ENCODE measurements at places on chromosomes 7 and 10.

GRCh38 chr7:90648834-90649233 is 52.7 kb downstream of the CDK14 start:
- no peak for DNase-seq

- DNase-seq = no peak
Observed at GRCh38 chr10:99276848-99277486, 41.3 kb upstream of the HPSE2 start.

DNA sequence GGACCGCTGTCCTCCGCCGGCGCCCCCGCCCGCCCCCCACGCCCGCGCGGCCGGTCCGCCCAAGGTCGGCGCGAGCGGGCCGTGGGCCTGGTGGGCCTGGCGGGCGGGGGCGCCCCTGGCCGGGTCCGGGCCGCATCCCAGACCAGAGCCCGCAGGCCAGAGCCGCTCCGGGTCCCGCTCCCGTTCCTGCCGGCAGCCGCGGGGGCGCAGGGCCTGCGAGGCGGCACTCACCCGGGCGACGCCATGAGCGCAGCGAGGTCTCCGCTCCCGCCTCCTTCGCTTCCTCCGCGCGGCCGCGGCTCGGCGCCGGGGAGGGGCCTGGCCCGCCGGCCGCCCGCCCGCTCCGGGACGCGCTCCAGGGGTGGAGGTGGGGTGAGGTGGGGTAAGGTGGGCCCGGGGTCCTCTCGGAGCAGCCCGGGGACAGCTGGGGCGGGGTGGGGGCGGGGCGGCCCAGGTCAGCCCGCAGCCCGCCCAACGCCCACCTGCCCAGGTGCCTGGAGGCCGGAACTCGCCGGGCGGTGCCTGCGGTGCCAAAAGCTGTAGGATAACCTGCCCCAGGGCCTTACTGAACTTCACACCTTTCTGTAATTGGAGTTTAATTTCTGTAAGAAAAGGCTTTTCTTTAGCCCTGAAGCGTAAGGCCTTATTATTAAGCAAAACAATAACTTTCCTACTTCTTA is at the start of gene URGCP:
TSS of gene URGCP (minus strand) at position 266 of the 680 bp plus-strand sequence. CDS start at position 245, 21 bp downstream.
- DNase-seq = no peak

DNA sequence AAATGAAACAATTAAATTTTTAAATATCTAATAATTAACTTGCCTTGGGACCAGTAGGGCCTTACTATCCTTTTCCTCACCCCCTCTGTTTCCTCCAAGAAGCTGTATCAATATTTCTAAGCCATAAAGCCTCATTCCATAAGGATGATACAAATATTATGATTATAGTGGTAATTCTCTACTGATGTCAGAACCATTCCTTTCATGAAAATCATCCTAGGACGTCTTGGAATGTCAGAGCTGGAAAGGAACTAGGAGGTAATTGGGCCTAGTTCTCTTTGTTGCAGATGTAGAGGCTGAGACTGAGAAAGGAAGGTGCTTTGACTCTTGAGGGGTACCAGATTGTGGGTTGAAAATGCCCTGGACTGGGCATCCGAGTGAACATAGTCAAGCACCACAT is 766.7 kb upstream of the GHITM start:
- no peak for DNase-seq

GRCh38 chr10:47357131-47357582 is 9.0 kb downstream of the RBP3 start:
- DNase-seq = no peak

GRCh38 chr7:3358991-3359390 is 57.9 kb downstream of the SDK1 start:
- no peak for DNase-seq

DNA sequence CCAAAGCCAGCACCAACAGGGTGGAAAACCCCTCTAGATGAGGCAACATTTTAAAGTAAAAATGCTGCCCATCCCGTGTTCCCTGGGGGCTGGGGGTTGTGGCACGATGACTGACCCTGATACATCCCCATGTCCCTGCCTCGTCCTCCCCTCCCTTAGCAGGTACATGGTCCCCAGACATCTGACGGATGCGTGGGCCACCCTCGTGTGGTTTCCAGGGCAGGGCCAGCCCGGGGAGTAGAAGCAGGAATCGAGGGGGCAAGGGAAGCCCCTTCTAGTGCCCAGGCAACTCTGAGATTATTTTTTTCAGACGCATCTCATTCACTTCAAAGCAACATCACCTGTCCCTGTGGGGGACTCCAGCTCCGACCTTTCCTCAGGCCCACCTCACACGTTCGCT is 3.5 kb downstream of the TMEM130 start:
- no peak for DNase-seq

DNA sequence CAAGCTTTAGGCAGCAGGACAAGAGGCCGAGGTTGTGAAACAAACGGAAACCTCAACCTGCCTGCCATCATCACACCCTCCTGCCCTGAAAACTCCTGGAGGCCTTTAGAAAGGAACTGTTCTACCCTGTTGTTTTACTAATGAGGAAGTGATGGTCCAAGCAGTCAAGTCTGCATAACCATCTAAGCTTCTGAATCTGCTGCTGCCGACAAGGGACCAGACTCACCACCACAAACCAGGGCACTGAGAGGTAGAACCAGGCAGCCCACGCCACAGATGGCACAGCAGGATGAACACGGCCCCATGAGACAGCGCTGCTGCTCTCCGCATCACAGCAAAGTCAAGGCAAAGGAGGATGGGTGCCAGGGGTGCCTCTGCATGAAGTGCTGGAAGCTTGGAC is 209.4 kb downstream of the CELF2 start:
- no peak for DNase-seq

- DNase-seq = no peak
Observed at GRCh38 chr10:11396311-11396955, 215.0 kb downstream of the USP6NL start.

DNA sequence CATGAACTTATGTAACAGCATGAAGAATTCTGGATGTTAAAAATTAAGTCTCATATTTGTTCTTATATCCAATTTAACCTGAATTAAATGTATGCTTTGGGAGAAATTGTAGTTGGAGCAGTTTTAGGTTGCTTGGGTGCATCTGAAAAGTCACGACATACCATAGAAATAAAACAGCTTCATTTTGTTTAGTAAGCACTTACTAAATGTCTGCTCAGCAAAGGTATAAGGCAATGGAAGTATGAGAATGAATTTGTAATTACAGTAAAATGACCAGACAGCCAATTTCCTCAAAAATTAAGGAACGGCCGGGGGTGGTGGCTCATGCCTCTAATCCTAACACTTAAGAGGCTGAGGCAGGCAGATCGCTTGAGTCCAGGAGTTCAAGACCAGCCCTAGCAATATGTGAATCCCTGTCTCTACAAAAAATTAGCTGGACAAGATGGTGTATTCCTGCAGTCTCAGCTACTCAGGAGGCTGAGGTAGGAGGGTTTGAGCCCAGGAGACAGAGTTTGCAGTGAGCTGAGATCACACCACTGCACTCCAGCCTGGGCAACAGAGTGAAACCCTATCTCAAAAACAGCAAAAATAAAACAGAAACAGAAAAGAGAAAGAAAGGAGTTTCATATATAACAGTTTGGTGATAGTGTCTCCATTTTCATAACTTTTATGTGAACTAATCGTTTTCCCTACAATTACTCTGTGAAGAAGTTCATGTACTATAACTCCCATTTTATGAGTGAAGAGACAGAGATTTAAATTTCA is 47.2 kb upstream of the KLF6 start:
- no peak for DNase-seq

DNA sequence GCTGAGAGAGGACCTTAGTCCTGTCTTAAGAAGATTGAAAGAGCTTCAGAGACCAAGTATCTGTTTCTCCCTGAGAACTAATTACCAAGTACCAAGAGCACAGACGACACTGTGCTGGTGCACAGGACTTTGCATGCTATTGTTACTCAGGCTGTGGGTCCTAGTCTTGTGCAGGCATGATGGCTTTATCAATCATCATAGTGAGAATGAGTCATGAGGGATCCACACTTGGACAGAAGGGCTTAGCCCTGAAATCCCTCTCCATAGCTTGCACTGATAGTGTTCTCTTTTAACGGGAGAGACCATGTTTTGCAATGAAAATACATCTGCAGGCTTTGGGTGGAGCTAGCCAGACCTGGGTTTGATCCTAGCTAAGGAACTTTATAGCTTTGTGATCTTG is 93.3 kb downstream of the SORCS3 start:
- DNase-seq = no peak

DNA sequence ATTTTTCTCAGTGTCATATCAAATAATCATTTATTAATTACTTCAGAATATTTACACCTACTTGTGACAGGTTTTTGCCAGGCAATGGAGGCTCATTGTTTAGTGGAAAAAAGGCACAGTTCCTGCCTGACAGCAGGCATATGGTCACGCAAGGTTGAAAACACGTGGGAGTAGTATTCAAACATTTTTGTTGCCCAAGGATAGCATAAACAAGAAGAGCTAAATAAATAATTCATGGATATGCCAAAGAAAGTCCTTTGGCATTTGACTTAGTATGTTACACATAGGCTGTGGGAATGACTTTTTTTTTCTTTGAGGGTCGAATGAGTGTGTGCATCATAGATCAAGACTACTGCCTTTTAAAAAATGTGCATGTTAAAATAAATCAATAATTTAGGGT is 120.5 kb upstream of the SEMA3E start:
- DNase-seq = no peak

- no peak for DNase-seq
Observed at GRCh38 chr10:35379226-35380137, 43.2 kb downstream of the CCNY start.

GRCh38 chr10:128545216-128545615 is 419.0 kb upstream of the MKI67 start:
- DNase-seq = no peak

GRCh38 chr10:13808556-13809391 is 222.0 kb downstream of the PRPF18 start:
- DNase-seq = no peak

DNA sequence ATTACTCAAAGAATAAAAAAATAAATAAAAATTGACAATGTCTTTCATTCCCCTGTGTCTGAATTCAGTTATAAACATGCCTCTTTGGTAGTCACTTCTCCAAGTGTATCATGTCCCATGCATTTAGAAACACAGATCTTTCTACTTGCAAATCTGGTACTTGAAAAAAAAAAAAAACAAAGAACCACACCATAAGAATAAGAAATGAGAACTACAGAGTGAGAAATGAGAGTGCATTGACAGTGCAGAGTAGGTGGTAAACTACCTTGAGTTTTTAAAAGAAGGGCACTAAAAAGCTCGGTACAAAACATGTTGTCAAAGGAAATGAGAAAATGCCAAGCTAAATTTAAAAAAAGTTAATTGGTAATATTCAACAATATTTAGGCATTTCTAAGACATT is 123.0 kb downstream of the GPR85 start:
- no peak for DNase-seq

DNA sequence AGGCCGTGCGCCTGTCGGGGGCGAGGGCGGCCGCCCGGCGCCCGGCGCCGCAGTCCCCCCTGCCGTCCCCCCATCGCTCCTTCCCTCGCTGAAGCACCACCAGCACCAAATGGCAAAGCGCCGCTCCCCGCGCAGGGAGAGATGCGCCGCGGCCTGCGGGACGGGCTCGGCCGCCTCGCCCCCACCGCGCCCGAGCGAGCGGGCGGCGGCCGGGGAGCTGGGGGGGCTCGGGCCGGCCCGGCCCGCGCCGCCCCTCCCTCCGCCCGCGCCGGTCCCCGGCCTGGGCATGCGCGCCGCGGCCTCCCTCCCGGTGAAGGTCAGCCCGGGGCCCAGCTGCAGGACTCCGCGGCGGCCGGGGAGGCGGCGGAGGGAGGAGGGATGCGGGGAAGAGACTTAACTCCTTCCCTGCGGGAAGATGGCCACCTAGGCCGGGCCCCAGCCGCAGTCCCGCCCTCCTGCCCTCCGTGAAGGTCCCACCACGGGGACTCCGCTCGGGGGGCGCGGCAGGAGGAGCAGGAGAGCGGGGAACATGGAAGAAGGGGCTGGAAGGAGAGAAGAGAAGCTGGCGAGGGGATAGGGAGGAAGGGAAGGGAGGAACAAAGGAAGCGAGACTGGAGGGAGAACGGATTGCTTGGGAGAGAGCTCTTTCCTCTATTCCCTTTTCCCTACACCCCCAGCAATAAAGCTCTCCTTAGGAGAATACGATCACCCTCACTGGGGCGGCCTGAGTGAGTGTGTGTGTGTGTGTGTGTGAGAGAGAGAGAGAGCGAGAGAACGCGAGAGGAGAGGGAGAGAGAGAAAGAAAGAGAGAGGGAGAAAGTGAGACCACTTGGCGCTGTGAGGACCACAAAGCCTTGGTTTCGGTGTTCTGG is 3.4 kb upstream of the SMARCD3 start:
- no peak for DNase-seq

Measured in stimulated activated CD4-positive, alpha-beta T cell treated with anti-CD3 and anti-CD28 coated beads, Interleukin-1b, Interleukin-23, amount 100 ng/mL, for 1 hour (primary cell).